Right hindlimb (tissue), 1 donor: ENCODE measurements at places on chromosomes 7 and 10.
A peak's percentile ranks its signal among the peaks of the same experiment; 100 is the strongest.

DNA sequence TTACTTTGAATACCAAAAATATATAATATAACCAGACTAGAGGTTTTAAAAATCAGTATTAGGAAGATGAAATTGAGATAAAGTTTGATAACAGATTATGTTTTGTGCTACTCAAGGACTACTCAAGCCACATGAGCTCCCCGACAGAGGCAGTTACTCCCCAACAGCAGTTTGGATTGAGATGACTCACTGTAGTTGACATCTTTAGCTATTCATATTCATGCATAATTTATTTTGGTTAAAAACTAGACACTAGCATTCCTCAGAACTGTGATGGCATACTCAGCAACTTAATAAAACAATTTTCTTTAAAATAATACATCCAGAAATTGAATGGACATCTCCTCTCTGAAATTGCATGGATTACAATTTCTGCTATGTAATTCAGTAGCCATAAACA lies 19.6 kb downstream of the PCLO start:
- DNase-seq, result no peak

DNA sequence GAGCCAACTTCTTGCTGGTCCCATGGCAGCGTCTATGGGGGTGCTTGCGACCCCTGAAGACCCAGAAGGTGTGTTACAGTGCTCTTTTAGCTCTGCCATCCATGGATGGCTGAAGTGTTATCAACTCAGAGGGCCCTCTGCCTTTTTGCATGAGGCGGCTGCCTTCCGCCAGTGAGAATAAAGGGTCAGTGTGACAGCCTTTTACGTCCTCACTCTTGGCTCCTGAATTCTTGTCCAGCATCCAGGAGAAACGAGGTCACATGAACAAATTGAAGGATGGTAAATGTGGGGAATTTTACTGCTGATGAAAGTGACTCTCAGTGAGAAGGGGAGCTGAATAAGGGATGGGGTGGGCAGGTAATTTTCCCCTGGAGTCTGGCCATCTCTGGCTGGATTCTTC lies 24.1 kb downstream of the SSMEM1 start:
- no peak for DNase-seq

- no peak for DNase-seq
Measured at GRCh38 chr7:23000597-23001360, 13.2 kb downstream of the HYCC1 start.

DNA sequence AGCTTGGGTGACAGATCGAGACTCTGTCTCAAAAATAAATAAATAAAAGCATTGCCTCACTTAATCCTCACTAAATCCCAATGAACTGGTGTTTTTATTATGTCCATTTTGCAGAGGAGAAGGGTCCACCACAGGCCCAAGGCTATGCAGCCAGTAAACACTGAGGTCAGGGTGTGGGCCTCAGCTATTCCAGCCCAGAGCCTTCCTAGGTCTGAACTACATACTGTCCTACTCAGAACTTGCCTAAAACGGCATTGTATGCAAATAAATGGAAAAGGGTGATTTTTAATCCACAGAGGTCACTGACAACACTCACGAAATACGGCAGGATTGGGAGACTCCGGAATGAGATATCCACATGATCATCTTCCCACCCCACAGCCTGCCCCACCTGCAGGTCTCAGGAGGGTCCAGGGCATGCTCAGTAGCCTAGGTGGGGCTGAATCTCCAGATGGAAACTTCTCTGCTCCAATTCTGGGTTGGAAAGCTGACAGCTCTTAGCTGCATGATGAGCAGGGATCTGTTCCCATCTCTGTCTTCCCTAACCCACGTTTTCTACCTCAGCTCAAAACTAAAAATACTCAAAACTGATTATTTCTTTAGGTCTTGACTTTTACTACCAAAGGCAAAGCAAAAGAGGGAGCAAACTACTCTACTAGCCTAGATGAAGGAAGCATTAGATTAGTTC lies 121.0 kb downstream of the SORBS1 start:
- DNase-seq, result no peak

DNA sequence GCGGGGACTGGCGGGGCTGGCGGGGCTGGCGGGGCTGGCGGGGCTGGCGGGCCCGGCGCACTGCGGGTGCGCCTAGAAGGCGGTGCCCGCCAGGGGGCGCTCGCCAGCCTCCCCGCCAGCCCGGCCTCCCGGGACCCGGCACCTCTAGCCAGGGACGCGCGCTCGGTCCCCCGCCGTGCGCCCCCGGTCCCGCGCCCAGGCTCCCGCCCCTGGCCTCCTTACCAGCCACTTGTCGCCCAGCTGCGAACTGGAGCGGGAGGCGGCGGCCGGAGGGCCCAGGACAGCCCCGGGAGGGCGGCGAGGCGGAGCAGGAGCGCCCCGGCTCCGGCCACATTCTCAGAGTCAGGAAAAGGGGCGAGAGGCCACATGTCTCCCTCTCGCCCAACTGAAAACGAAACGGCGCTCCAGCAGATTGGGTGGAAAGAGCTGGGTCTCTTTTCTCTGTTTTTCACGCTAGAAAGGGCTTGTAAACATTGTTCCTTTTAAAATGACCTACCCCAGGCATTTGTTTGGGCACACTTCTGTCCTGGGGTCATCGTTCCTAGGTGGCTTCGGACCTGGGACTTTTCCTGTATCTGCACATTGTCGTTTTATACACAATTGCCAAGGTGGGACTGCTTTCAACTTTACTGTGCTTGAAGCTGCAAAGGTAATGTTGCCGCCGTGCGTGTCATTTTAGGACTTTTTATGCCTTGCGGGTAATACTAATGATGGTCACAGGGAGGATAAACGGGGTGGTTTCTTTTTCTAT lies 378 bp upstream of the PRKCQ start:
- DNase-seq, result peak; percentile 77

GRCh38 chr7:157664871-157665633 lies 328.2 kb downstream of the DNAJB6 start:
- DNase-seq, result no peak

- DNase-seq, result no peak
Measured at GRCh38 chr7:151291206-151291605, 42.7 kb upstream of the SMARCD3 start.

DNA sequence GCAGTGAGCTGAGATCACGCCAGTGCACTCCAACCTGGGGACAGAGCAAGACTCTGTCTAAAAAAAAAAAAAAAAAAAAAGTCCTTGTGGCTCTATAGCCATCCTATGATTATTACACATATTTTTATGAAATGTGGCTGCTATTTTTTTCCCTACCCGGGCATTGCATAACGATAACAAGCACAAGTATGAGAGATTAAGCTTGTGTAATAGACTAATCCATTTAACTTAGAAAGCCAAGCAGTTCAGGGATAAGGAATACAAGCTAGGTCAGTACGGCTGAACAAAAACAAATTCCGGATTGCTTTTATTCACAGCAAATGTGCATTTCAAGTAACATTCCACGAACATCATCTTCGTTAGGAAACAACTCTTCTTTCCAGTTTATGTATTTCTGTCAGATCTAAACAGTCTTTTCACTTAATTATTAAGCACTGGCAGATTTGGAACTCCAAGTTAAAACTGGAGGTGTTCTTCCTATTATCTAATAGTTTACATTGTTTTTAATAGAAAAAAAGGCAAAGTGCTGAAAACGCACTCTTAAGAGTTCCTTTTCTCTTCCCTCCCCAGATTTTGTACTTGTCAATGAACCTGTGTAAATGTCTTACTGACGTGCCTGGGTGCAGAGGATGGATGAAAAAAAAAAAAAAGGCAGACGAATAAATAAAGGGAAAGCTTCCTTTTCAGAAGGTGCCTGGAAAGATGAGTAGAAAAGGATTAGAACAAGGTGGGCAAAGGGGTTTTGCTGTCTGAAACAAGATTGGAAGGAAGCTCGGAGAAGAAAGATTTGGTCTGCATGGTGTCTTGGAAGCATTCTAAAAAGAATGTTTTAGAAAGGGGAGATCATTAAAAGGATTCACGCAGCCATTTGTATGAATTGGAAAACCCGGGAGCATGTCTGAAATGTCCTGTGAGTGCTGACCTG lies 81.1 kb downstream of the PRTFDC1 start:
- DNase-seq, result no peak

GRCh38 chr10:323651-324293 lies 188.5 kb downstream of the ZMYND11 start:
- DNase-seq, result peak; percentile 76

- no peak for DNase-seq
Measured at GRCh38 chr7:55299273-55299967, 65.7 kb upstream of the LANCL2 start.

GRCh38 chr7:74606101-74606908 lies 51.2 kb upstream of the GTF2I start:
- no peak for DNase-seq

GRCh38 chr7:2066251-2066919 lies 166.4 kb downstream of the MAD1L1 start:
- DNase-seq, result no peak

- DNase-seq, result no peak
Measured at GRCh38 chr7:159070431-159071148, 74.1 kb downstream of the VIPR2 start.

DNA sequence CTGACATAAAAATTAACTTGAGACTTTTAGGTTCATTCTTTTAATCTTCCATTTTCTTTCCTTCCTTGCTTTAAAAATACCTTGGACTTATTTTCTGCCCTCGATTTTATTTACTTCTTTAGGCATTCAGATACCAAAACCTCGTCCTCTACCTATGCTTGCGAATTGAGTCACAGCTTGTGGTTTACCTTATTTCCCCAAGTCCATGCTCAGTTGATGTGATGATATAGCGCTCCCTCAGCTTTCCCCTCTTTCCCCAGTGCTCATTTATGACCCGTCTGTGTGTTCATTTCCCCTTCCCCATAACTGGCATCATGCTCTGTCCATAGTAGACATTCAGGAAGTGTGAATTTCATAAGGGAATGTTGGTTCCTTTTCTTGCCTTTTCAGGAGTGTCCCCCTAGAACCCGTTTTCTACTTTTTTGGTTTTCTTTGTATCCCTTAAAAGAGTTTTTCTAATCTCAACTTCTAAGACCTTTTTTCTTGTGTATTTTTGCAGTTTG lies 19.1 kb upstream of the PRKRIP1 start:
- no peak for DNase-seq

DNA sequence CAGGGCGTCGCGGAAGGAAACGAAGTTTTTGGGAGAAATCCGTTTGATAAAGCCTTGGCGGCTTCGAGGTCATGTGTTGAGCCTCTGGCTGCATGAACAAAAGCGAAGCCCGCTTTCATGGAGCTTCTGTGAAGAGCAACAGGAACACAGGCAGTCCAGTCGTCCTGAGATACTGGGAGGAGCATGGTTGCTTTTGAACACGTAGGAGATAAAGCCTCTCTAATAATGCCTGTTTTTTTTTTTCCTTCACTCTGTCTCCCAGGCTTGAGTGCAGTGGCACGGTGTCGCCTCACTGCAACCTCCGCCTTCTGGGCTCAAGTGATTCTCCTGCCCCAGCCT lies 473 bp upstream of the ZNF32 start:
- DNase-seq, result no peak

GRCh38 chr7:134188311-134188710 lies 61.2 kb downstream of the LRGUK start:
- no peak for DNase-seq

- DNase-seq, result no peak
Measured at GRCh38 chr7:157944051-157944450, 607.2 kb downstream of the DNAJB6 start.

DNA sequence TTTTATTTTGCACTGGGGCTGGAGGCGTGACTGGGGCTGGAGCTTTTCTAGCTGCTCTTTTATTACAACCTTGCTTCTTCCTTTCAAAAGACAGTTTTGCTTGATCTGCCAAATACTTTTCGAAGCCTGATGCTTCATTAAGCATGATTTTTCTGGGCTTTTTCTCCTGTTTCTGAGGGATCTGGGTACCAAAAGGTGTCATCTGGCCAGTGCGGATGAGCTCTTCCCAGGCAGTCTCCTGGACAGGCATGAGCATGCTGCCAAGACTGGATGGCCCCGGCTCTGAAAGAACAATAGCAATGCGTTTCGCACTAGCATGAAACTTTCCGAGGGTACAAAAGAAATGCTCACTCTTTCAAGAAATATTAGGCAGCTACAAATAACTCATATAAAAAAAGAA lies 14.4 kb downstream of the ERCC6 start:
- DNase-seq, result no peak

DNA sequence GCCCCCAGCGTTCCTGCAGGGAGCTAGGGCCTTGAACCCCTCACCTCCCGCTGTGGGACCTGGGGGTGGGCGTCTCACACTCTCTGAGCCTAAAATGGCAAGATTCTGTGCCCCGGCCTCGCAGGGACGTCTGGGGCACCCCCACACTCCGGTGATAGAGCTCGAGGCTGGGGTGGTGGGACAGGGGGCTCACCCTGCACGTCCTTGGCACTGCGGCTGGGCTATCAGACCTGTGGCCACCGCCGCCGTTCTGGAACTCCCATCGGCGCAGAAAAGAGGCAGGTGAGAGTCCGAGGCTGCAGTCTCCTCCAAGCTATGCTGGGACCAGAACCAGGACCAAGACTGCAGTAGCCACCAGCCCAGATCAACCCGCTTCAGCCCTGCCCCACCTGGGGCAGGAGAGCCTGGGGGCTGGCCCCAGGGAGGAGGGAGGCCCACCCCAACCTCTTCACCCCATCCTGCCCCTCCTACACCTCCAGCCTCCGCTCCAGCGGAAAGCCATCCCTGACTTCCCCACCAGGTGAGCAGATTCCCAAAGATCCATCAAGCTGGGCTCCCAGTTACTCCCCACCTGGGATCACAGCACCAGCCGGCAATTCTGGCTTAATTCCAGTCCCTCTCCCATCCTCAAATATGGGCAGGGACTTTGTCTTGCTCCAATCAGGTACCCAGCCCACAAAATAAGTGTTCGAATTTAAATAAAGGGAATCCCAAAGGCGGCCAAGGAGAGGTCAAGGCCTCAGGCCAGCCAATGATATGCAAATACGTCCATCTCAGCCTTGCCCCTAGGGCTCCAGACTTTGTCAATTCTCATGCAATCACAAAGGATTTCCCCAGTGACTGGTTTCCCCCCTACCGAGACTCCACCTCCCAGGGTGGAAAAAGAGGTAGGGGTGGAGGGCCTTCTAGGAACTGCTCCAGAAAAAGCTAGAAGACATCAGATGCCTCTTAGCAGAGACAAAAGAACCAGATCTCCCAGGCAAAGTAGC lies 16.4 kb downstream of the TNRC18 start:
- no peak for DNase-seq

DNA sequence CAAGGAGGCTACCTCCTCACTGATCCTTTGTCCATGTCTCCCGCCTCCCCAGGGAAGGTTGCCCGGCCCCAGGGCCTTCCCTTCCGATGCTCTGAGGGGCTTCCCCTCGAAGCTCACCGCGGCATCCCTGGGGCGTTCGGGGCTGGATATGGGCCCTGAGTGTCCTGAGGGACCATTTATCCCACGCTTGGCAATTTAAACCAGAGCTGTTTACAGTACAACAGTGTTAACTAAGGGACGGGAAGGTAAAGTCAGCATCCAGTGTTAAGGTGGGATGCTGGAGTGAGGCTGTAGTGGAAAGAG lies 92.0 kb downstream of the TCERG1L start:
- no peak for DNase-seq
